NCI-H524 treated with DMSO at 0.1 percent for 48 hours (cell line): ENCODE measurements at places on chromosomes 7 and 10.

- DNase-seq: no peak
Observed at GRCh38 chr10:43394868-43395267, 14.1 kb downstream of the HNRNPF start.

GRCh38 chr10:105763611-105764010, 1122.5 kb downstream of the SORCS3 start:
- no peak for DNase-seq

- no peak for DNase-seq
Observed at GRCh38 chr7:30618080-30618676, 23.5 kb downstream of the GARS1 start.

DNA sequence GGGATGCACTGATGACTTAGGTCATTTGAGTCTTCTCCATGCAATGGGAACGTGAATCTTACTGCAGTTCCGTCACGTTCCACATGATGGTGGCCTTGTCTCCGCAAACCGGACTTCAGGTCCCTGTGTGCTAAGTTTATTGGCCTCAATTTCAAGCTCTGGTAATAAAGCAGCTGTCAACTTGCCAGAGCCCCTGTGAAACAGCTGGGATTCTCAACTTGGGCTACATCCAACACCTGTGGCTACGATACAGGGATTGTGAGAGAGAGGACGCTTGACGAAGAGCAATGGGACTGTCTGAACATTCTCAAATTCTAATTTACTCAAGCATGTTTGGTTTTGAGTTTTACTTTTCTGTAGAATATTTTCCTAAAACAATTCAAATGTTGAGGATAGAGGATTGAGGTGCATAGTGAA, 174.2 kb downstream of the PTN start:
- peak; percentile 84 for DNase-seq

- no peak for DNase-seq
Observed at GRCh38 chr7:106740806-106741205, 79.8 kb upstream of the CCDC71L start.

DNA sequence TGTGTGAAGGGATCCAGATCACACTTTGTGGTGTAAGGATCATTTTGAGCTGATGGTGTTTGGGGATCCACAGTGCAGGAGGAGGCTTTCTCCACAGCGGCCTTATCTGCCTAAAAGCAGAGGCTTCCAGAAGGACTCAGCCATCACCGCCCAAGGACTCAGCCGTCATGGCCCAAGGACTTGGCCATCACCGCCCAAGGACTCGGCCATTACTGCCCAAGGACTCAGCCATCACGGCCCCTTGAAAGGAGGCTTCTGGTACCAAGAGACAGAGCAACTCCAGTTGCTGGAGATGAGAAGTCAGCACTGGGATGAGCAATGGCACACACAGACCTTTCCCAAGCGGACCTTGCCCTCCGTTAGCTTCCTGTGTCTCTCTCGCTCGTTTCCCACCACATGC, 6.0 kb upstream of the CFAP46 start:
- DNase-seq: no peak
